ENCODE measurements at places on chromosomes 2 and 18. TPM values are rescaled to one million over a fixed set of nuclear protein-coding genes. Genes with fewer than 3 reads are reported as not detected.
A peak's percentile ranks its signal among the peaks of the same experiment; 100 is the strongest.

TNS1 gene
- total RNA-seq = 147 TPM

PLEKHH2 gene
- total RNA-seq = 7.3 TPM

ANKRD29 gene
- 0.43 TPM for total RNA-seq

DNAJC10 gene
- total RNA-seq = 116 TPM

PRADC1 gene
- total RNA-seq = 14.2 TPM

RESP18 gene
- total RNA-seq = not detected

EN1 gene
- total RNA-seq = under 0.01 TPM

ZBTB7C gene
- not detected for total RNA-seq

KIAA2012 gene
- total RNA-seq = under 0.01 TPM

C1QL2 gene
- total RNA-seq = not detected

- peak; percentile 87 for DNase-seq
Observed at GRCh38 chr2:174051741-174052583, 86.8 kb upstream of the SP3 start.

DNA sequence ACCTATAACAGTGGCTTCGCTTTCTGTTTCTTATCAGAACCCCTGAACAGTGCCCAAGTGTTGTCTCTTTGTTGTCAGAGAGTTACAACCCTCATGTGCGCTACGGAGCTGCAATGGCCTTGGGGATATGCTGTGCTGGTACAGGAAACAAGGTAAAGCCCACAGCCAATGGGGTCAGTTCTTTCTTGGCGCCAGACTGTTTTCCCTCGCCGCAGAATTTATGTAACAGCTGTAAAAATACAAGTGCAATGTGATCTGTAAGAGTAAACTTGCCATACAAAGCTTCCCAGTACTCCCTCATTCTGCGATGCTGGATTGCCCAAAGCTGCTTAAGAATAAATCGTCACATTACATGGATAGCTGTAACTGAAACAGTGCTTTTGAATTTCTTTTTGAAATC lies 13.9 kb upstream of the HTR2B start:
- peak; percentile 47 for DNase-seq

DNA sequence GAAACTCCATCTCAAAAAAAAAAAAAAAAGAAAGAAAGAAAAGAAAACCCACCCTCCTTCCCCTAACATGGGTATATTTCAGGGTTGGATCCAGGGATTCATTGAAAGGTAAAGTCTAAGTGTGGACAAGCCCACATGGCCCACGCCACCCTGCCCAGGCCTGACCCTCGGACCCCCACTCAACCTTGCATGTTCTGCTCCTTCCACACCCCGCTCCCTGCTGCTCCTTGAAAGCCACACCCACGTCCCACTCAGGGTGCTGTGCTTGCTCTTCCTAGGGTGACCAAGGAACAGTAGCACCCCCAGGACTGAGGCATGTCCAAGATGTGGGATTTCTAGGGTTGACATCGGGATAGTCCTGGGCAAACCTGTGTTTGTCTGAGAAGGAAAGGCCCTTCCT lies 172.7 kb upstream of the MYCN start:
- DNase-seq = no peak

DNA sequence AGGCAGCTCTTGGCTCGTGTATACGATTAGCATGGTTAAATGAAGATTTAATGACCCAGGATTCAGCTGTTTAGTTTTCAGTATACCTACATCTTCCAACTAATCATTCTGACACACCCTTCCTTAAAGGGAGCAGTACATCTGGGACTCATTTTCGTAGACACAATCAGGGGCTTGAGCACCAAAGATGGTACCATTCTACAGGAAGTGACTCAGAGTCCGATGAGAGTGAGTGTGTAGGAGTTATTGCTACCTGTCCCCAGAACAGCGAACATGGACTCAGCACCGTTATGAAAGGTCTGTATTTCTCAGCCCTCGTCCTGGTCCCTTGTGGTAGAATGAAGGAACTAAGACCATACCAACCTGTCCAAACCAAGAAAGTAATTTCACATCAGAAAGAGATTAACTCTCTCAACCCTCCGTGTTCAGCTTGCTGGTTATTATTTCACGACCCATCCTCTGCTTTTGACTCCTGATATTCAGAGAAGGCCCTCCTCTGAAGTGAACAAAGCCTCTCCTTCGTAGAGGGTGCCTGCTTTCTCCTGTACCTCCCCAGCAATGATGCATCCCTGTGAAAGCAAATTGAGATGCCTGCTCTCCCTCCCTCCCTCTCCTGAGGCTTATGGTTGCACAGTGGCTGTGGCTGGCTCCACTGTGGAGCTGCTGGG lies 214.8 kb downstream of the MTX2 start:
- no peak for DNase-seq

DNA sequence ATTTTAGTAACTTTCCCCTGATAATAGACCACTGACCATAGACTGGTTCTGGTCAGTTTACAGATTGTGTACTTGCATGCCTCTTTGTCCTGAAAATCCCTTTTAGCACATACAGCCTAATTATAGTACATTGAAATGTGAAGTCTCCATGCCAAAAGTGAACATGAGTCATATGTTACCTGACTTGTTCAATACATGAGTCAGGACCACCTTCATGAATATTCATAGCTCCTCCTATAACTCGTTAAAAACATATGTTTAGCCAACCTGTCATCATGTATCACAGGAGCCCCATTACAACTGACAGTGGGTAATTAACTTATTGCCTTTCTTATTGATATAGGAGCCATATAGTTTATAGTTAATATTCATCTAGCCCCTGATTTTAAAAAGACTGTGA lies 78.6 kb downstream of the SH3YL1 start:
- no peak for DNase-seq

GRCh38 chr18:7824970-7825369 lies 257.9 kb downstream of the PTPRM start:
- no peak for DNase-seq

DNA sequence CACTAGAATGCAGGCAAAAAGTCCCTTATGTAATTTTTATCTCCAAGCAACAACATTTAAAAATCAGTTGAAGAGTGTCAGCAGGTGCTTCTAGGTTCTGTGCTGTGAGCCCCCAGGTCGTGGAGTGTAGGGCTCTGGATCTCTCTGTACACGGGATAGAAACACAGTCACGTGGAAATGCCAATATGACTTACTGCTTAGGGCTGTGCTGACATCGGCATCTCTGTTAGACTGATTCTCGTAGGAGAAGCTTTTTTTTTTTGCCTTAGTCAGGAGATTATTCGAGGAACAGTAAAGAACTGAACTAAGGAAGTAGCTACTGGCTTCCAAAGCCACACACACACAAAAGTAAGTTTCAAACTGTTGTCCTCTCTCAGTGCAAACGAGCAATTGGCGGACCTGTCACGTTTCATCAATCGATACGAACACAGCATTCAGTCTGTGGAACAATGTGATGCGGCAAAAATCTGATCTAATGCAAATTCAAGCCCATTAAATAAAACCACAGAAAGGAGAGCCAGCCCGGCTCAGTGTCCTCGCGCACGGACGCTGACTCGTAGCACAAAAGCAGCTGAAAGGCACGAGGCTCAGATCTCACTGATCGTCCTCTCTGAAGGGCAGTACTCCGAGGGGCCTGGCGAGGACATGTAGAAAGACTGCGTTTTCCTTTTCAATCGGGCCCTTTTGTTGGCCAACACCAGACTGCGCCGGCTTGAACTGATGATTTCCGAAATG lies 41.5 kb downstream of the PRELID3A start:
- no peak for DNase-seq

- no peak for DNase-seq
Observed at GRCh38 chr18:62554061-62554815, 31.4 kb downstream of the ZCCHC2 start.

GRCh38 chr2:77363277-77363676 lies 158.9 kb downstream of the LRRTM4 start:
- no peak for DNase-seq

GRCh38 chr2:238448031-238448955 lies 21.6 kb downstream of the ASB1 start:
- no peak for DNase-seq

DNA sequence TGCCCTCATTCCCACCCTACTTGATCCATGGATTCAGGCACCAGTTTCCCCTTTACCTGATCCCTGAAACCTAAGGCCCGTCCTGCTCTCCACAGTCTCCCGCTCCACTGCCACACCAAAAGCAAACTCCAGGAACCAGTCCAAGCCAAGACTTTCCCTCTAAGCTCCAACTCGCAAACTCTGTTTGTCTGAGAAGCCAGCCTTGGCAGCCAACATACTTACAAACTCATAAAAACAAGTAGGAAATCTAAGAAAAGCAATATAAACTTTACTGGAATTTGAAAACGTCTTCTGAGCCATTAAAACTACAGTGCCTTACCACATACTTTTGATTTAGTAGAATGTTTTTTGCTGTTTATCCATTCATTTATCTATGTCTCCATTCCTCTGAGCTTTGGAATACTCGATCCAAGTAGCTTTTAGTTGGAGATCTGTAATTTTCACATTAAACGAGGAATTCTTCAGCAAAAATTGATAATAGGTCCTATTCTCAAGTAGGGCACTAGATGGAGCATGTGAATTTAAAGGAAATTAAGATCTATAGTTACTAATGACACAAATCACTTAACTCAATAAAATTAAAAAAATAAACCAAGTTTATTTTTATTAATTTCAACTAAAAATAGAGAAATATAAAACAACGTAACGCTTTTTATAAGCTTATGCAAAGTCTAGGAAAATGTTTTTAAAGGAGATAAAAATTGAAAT lies 199.7 kb downstream of the MYO3B start:
- no peak for DNase-seq

DNA sequence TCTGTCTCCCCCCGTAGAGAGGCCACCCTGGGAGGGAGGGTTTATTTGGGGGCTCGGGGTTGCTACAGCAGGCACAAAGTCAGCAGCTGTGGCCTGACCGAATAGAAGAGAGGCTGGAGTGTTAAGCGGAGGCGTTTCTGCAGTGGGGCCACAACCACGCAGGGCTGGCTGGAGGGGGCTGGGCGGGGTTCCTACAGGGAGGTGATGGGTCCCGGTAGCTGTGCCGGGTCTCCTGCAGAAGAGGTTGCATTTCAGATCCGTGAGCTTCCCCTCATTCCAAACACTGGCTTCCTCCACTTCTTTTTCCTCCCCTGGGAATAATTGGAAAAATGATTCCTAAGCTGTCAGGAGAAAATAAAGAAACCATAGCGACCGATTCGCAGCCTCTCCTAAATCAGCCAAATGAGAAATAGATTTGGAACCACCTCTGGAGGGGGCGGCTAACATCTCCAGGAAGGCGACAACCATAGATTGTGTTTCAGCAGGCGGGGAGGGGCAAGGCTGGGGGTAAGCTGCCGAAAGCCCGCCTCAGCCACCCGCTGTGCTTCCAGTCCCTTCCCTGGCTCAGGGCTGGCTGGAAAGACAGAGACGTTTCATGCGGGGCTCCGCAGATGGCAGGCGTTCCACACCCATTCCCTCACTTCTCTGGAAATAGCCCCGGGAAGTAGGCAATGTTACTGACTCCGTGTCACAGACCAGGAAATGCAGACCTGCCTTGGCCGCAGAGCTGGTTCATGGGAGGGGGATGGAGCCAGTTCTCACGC lies 85.6 kb upstream of the TAF1B start:
- peak; percentile 35 for DNase-seq

GRCh38 chr2:216554755-216555154 lies 56.1 kb downstream of the RPL37A start:
- DNase-seq = no peak

- DNase-seq = no peak
Observed at GRCh38 chr2:43941359-43941758, 54.4 kb downstream of the LRPPRC start.

DNA sequence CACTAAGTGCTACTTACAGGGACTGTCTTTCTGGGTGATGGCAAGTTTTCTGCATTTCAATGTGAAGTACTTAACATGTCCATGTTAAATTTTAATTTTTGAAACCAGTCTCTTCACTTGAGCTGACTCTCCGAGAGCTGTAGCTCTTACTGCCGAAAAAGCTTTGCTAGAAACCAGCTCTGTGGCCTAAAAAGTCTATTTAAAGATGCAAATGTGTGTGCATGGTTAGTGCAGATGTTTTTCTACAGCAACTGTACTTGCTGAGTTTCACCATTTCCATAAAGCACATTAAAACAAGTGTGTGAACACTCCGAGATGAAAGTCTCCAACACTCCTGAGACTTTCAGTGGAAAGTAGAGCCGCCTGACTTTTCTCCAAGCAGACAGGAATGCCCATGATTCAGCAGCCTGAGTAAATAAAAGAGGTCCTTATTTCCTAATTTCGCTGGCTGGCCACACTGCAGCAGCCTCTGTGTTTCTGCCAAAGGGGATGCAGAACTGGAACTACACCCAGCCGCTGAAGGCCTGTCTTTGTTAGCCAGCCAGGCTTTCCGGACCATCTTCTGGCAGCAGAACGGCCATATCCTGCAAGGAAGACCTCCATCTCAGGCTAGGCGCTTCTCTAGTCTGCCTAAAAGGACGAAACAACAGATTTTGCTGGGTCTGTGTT lies 121.2 kb downstream of the ZNF521 start:
- DNase-seq = peak; percentile 89

DNA sequence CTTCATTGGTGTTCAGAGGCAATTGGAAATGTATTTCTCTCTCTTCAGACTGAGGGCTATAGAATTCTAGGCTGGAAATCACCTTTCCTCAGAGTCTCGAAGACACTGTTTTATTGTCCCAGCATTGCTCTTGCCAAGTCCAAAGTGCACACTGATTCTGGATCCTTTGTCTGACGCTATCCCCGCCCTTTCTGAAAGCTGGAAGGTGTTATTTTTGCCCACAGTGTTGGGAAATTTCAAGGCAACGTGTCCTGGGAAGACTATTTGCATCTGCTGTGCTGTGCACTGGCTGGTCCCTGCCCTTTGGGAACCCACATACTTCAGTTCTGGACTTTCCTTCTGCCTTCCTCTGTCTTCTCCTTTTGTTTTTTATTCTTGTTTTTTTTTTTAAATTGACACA lies 190.8 kb downstream of the SH3BP4 start:
- DNase-seq = no peak

GRCh38 chr2:240894836-240895558 lies 959 bp downstream of the MAB21L4 start:
- no peak for DNase-seq

- DNase-seq = peak; percentile 54
Observed at GRCh38 chr18:7950380-7951136, 383.4 kb downstream of the PTPRM start.

DNA sequence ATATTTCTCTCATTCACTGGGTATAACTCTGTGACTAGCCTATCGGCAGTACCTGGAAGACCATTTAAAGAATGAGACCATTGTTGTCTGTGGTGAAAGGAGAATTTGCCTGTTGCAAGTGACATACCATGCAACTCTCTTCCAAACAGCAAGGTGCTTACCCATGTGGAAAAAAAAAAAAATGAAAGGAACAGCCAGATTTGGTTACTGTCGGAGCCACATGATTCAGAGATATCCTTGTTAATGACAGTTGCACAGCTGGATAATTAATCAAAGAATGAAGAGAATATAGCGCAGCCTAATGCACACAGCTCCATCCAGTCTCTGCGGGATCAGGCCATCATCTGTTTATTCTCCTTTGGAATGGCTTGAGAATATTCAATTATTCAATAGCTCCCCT lies 141.8 kb downstream of the HRH4 start:
- no peak for DNase-seq

- peak; percentile 24 for DNase-seq
Observed at GRCh38 chr2:74181739-74182138, 3.1 kb upstream of the MOB1A start.

DNA sequence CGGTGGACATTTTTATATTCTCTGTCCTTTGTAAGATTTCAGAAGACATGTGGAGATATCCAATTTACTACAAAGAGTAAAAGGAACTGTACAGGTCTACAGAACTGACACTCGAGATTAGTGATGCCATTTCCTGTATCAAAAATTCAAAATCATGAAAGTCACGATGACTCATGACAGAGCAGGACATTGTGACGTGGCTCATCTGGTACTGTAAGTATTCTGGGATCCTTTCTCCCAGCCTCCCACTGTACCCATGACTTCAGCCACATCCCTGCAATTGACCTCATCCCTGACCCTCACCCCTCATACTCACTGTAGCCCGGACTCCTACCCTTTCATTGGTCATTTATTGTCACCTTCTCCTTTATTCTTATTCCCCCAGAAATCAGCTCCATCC lies 736.5 kb downstream of the EPHA4 start:
- DNase-seq = peak; percentile 3
